Kidney (tissue), 22 donors: ENCODE measurements at places on chromosomes 7 and 10. TPM values are rescaled to one million over a fixed set of nuclear protein-coding genes. Genes with fewer than 3 reads are reported as not detected.

DNA sequence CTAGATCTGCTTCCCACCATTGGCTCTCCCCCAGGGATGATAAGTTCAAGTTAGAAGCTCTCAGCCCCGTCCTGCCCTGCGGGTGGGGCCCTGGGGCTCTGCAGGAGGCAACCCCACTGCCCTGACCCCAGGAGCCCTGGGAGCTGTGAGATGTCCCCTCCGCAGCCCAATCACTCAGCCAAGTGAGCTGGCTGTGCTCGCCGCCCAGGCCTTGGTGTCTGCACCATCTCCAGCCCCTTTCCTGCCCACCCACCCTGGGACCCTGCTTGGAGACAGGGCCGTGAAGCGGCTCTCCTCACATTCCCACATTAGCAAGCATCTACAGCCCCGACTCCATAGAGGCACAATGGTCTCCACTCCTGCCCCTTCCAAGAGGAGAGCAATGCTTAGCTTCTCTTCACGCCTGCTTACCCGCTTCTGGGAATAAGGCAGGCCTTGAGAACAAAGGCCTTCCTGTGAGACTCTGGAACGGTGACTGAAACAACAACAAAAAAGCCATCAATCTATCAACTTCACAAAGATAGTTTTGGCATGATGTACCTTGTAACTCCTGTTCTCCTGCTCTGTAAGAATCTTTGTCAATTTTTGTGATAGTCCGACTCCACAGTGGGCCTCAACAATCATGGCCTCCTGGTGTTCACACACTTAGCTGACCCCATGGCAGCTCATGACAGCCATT is 67.7 kb downstream of the FOXL3 start:
- DNase-seq = no peak

DNA sequence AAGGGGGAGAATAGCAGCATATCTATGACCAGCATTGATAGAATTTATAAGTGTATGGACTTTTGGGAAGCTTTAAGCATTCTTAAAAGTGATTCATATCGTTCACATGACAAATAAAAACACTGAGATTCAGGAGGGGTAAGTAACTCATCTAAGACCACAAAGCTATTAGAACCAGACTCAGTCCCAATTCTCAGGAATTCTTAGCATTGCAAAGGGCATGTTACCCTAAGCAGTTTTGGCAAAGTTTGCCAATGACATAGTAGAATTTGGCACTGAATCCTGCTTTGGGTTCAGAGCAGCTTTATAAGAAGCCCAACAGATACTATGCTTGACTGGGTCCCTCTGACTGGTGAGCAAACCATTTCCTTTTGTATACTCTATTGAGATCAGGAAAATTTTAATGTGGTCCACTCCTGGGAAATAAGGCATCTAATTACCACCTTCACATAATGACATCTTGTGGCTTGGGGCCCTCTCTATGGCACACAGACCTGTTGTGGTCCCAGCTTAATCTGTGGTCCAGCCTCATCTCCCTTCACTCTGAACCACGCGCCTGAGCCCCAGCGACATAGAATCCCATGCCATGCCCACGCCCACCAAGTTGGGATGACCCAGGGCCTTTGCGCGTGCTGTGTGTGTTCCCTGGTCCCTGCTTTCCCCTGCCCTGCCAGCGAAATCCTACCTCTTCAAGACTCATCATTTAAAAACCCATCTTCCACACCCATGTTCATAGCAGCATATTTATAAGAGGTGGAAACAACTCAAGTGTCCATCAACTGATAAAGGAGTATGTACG is 37.5 kb upstream of the DOCK1 start:
- no peak for DNase-seq

DNA sequence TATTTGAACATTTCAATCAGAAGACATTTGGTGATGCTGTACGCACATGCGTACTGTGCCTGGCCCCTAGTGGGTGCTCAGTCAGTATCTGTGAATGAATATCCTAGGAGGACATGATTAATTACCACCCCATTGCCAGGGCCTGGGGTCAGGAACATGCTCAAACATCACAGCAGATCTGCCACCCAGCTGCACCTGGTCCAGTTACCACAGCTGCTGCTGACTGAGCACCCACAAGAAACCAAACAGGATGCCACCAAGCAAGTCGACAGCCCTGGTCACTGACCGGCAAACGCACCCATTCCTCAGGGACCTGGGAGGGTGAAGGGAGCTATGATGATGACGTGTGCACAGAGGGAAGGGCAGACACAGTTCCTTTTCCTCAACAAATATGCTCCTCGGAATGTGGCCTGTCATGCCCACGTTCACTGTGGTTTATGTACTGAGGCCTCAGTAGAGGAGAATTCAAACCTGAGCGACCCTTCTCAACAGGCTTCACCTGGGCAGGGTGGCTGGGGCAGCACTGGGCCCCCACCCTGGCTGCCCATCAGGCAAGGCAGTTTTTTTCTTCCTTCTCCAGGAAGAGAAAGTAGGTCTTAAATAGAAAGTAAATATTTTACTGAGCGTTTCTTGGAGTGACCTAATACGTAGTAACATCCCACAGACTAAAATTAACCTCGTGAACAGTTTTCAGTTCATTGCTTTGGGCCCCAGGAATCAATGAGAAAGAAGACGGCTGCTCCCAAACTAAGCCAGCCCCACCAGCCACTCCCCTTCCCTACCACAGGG is 13.4 kb downstream of the CTBP2 start:
- no peak for DNase-seq

Gene NXPH1
- polyA plus RNA-seq = not detected

DNA sequence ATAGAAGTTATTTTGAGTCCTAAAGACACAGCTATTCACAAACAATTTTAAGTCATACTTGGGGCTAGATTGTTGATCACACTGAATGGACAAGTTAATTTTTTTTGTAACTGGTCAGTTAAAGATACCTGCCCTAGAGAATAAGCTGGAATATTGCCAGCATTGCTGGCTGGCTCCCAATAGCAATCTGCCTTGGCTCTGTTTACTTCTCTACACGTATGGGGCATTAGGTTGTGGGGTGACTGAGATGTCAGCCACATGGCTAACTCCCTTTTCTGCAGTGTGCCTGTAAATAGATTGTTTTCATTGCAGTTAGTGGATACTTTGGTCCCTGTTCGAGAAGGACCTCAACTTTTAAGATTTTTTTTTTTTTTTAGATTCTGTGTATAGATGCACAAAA is 128.2 kb downstream of the SEMA3E start:
- DNase-seq = no peak

Gene TYW1B
- polyA plus RNA-seq = 3.2 TPM

GRCh38 chr10:45647118-45647517 is 25.5 kb downstream of the ZFAND4 start:
- no peak for DNase-seq

Gene GRM8
- polyA plus RNA-seq = not detected

GRCh38 chr7:121061677-121062582 is 73.4 kb downstream of the CPED1 start:
- DNase-seq = peak; percentile 69

- no peak for DNase-seq
These were observed 19.8 kb upstream of the ATE1 start for GRCh38 chr10:121947343-121948330.

DNA sequence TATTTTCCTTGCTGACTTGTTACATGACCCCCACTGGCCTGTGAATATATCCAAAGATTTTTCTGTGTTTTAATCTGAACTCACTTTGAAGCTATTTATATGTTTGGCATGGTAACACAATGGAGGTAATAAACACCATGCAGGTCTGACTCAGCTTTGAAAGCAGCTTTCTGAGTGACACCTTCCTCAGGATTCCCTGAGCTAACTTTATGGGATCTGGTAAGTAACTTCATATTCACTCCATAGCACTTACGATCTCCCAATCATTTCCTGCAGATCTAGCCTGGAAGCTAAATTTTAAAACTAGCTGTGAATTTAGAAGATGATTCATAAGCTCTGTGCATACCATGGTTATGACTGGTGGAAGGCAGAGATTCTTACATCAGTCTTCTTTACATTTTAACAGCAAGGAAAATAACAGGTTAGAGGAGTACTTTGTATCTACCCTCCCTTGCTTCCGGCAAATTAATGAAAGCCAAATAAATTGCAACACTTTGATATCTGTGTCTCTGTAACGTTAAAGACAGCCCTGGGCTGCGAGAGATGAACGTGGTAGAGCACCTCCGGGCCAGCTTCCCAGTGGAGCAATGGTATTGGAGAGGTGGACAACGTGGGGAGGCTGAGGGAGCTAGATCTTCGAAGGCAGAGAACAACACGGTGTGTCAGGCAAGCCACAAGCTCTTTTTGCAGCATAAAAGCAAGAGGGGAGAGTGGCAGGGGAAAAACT is 170.2 kb upstream of the KLF14 start:
- no peak for DNase-seq

Gene RPEL1
- not detected for polyA plus RNA-seq

- DNase-seq = no peak
These were observed 6.1 kb upstream of the PLEKHS1 start for GRCh38 chr10:113745374-113745773.

Gene PTPRZ1
- 0.17 TPM for polyA plus RNA-seq

Gene ZNF853
- polyA plus RNA-seq = 3.4 TPM

- no peak for DNase-seq
These were observed 10.2 kb downstream of the VENTX start for GRCh38 chr10:133247681-133248333.

DNA sequence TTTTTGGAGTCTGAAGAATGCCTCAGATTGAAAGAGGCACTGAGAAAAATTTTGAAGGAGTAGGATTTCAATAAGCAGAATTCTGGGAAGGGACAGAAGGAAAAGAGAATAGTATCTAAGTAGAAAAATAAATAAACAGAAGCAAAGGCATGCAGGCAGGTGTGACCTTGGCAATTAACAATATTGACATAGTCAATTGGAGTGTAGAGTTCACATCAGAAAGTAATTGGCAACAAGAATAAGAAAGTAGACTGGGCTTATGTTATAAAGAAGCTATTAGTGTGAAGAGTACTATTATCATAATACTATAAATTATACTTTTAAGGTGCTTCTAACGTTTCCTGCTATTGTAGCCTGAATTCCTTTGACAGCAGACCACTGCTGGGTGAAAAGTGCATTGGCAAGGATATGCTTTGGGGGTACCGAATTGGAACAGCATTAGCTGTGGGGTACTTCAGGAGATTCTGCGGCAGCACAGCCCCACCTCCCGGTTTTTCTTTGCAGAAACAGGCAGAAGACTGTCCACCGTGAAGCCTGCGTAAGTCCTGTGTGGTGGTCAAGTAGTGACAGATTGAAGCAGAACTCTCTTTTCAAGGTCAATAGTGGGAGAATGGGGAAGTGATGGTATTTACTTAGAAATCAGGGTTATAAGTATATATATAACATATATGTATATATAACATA is 357.0 kb downstream of the THSD7A start:
- DNase-seq = no peak

DNA sequence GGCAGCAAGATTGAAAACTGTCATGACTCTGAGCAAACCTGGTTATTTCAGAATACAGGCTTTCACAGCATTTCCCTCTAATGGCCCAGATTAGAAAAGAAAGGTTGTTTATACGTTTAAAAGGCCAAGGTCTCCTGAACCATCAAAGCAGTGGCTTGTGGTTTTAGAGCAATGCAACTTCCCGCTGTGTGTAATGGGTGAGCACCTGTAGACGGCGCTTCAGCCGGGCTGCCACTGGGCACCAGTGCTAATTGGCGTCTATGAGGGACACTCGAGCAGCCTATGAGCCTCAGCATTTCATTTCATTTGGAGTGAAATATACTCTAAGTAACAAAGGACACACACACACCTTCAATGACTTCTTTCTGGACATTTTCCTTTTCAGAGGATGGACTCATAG is 671.0 kb upstream of the FZD8 start:
- no peak for DNase-seq

Gene CYP2C9
- 2.4 TPM for polyA plus RNA-seq

Gene CPVL
- polyA plus RNA-seq = 104 TPM

DNA sequence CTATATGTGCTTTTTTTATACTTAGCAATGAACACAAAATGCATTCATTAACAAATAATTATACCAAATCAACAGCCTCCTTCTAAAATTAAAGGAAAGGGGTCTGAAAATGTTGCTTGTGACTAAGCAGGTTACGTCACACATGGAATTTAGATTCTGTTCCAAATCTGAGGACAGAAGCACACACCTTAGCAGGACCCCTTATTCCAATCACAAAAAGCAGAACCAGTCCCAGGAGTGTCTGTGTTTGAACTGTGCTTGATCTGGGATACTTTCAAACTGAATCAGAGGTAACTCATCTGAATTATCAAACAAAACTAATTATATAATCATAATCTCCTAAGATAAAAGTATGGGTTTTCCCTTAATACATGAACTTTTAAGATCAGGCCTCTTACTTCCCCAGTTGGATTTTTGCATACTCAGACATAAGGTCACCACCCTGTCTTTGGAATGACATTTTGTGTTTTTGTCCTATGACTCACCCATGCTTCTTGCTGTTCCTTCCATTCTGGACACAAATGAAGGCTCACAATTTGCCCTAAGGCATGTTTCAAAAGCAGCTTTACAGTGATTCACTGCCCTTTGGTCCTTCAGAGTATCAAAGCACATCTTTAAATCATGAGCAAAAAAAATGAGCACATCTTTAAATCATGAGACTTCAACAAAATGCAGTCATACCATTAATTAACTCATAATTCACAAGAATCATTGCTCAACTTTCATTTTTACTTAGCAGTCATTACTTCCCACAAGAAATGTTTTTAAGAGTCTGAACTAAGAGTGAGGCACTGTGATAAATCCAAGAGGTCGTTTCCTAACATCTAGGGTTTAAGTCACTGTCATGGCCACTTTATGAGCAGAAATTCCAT is 35.5 kb downstream of the SEMA3C start:
- DNase-seq = no peak

Gene LLCFC1
- not detected for polyA plus RNA-seq

DNA sequence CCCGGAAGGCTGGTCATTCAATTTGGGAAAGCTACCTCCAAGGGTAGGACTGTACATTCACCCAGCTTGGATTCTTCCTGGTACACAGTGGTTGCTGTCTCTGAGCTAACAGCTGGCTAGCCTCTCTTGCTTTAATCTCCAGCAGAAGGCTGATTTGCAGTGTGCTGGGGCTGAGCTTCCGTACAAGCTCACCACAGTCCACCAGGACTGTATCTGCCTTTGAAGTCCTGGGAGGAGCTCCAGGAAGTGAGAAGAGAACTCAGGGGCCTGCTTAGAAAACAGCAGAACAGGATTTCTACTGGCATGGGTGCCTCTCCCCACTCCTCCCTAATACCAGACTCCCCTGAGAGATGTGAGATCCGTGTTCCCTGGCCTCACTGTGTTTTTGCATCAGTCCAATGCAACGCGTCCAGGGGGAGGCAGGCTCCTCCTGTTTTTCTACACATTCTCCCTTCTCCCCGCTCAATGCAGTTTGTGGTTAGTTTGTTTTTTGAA is 6.6 kb downstream of the AFAP1L2 start:
- no peak for DNase-seq
